ENCODE measurements at places on chromosomes 7 and 10. TPM values are rescaled to one million over a fixed set of nuclear protein-coding genes. Genes with fewer than 3 reads are reported as not detected.

LHFPL3 gene
- not detected for total RNA-seq

- no peak for DNase-seq
- peaks cover 50% of the 10 kb centered on the region for H3K4me1 ChIP-seq
- H3K27ac ChIP-seq: no peak overlapping the region
Measured at GRCh38 chr10:5805711-5806110, 7.5 kb downstream of the GDI2 start.

GRCh38 chr7:43460733-43461348 is 122.1 kb upstream of the STK17A start:
- H3K36me3 ChIP-seq: no peaks in the 10 kb centered on the region
- no peak overlapping the region for H3K27ac ChIP-seq
- H3K4me1 ChIP-seq: no peaks in the 10 kb centered on the region
- no peak for DNase-seq
- H3K4me3 ChIP-seq: no peak overlapping the region

LCOR gene
- 37.4 TPM for total RNA-seq

DNA sequence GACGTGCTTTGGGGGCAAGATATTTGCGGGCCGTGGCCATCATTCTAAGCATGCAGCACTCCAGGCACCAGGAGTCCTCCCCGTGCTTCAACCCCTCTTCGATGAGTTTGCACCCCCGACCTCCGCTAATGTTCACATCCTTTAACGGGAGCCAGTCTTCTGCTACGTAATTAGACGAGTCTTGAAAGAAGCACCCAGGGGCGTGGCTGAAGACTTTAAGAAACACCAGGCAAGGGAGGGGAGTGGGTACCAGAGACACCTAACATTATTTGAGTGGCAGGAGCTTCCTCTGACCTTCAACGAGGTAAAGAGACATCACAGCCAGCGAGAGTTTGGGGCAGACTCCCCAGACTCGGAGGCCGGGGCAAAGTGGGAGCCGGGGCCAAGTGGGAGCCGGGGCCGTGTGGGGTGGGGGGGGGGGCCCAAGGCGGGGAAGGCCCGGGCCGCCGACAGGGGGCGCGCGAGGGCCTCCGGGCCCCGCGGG is 31.1 kb upstream of the TOMM7 start:
- peak; percentile 74 for DNase-seq
- H3K4me1 ChIP-seq: peaks cover 34% of the 10 kb centered on the region
- peak overlapping the region; percentile 83 for H3K4me3 ChIP-seq
- peaks cover 17% of the 10 kb centered on the region for H3K27me3 ChIP-seq
- peaks cover 21% of the 10 kb centered on the region for H3K36me3 ChIP-seq

UTF1 gene
- not detected for total RNA-seq

DNA sequence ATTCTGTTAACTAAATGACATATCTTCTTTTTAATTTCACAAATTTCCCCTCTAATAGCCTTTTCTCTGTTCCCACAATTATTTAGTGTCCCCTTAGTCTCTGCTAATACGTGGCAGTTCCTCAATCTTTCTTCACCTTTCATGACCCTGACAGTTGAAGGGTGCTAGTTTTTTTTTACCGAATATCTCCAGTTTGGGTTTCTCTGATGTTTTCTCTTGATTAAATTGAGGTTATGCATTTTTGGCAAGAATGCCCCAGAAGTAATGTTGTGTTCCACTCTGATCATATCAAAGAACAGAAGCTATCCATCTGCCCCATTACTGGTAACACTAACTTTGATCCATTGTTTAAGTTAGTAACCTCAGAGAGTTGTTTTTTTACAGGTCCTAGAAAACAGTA is 133.6 kb upstream of the ASAH2 start:
- H3K27ac ChIP-seq: no peak overlapping the region
- no peak for DNase-seq
- no peaks in the 10 kb centered on the region for H3K27me3 ChIP-seq

GRCh38 chr7:92295391-92295790 is 49.6 kb downstream of the ANKIB1 start:
- no peak overlapping the region for H3K4me3 ChIP-seq
- no peak overlapping the region for H3K27ac ChIP-seq
- peaks cover 15% of the 10 kb centered on the region for H3K36me3 ChIP-seq
- no peak for DNase-seq

DNA sequence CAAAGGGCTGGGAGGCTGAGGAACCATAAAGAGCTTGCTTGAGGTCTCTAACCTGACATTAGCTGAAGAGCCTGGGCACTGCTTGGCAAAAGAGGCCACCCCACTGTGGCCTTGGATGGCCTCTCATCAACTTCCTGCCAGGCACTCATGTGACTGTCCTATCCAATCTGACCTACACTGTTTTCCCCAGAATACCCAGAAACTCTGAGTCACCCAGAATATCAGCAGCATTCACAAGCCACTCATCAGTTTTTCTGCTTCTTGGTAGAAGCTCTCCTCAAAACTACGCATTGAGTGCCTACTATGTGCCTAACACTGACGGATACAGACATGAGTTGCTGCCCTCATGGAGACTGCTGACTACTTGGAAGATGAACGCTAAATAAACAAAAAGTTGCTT is 4.1 kb upstream of the NT5C2 start:
- DNase-seq: peak; percentile 24
- H3K4me3 ChIP-seq: no peak overlapping the region
- H3K27ac ChIP-seq: no peak overlapping the region
- H3K36me3 ChIP-seq: peaks cover 3% of the 10 kb centered on the region
- H3K27me3 ChIP-seq: peaks cover 3% of the 10 kb centered on the region
- peaks cover 26% of the 10 kb centered on the region for H3K4me1 ChIP-seq

SEMA3E gene
- total RNA-seq: not detected

DNA sequence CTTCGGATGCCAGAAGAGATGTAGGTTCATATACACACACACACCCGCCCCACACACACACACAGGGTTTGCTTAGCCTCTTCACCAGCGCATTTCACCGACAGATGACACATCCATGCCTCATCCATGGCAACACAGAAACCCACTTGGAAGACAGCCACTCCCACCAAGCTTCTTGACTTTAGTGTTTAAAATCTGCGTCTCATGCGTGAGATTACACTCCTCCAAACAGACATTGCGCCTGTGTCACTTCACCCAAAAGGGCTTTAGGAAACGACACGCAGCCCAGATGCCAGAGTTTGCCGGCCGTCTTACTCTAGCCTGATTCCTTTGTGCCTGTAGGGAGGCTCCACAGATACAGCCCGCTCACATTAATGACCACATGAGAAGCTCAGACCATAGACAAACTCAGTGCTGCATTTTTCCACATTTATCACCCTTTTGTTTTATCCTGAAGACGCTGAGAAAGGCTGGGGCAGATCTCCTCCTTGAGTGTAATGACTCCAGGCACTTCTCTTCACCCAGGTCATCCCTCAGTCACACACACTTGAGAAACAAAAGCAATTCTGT is 73.8 kb downstream of the DIP2C start:
- H3K27ac ChIP-seq: no peak overlapping the region
- H3K36me3 ChIP-seq: no peaks in the 10 kb centered on the region
- no peak for DNase-seq
- H3K27me3 ChIP-seq: peaks cover 15% of the 10 kb centered on the region

MET gene
- total RNA-seq: not detected

DNA sequence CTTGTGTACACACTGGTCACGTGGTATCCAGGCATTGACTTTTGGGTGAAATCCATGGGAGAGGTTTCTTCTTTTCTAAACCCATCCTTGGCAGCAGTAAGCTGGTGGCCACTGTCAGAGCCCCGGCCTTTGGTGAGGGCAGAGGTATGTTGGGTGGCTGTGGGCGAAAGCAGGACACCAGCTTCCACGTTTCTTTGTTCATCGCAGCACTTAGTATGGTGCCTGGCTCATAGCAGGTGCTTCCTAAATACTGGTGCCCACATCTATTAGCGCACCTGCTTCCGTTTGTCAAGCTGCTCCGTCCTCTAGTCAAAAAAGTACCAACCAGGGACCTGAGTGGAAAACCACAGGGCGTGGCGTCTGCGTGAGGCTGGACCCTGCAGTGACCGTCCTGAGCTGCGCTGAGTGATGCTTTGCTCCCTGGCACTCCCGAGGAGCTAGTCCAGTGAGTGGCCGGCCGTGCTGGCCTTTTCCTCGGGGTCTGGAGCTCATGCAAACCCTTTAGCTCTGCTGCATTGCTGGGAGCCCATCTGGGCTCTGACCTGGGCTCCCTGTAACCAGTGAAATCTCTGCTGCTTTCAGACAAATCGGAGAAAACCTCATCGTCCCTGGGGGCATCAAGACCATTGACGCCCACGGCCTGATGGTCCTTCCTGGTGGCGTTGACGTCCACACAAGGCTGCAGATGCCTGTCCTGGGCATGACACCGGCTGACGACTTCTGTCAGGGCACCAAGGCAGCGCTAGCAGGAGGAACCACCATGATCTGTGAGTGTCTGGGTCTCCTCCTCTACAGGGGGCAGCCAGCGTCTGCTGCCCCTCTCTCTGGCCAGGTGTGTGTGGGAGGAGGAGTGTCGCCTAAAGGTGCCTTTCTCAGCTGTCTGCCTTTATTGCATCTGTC is 5.6 kb downstream of the DPYSL4 start:
- no peaks in the 10 kb centered on the region for H3K36me3 ChIP-seq
- H3K4me3 ChIP-seq: no peak overlapping the region
- H3K27ac ChIP-seq: no peak overlapping the region
- no peaks in the 10 kb centered on the region for H3K4me1 ChIP-seq
- no peak for DNase-seq

- DNase-seq: no peak
- peaks cover 24% of the 10 kb centered on the region for H3K27me3 ChIP-seq
- H3K36me3 ChIP-seq: no peaks in the 10 kb centered on the region
- no peak overlapping the region for H3K4me3 ChIP-seq
- H3K4me1 ChIP-seq: peaks cover 8% of the 10 kb centered on the region
- no peak overlapping the region for H3K27ac ChIP-seq
Measured at GRCh38 chr7:44935583-44935982, 43.2 kb downstream of the MYO1G start.

CYP26A1 gene
- not detected for total RNA-seq

HOXA7 gene
- total RNA-seq: not detected

LAMTOR4 gene
- 134 TPM for total RNA-seq

DNA sequence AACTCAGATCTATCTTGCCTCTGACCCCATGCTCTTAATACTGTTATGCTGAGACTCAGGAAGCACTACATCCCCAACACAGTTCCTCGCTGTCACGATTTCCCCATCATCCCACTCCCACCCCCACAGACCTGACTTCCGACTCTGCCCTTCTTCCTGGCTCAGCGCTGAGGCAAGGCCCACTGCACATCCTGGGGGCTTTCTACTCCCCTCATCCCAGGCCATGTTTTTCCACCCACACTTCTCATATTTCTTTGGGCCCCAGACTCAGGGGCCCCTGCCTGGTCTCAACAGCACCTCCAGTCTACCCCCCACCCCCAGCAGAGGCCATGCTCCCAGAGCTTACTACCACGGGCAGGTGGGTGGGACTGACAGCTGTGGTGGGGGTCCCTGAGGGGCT is 7.7 kb upstream of the NDST2 start:
- H3K27ac ChIP-seq: no peak overlapping the region
- no peak overlapping the region for H3K4me3 ChIP-seq
- no peaks in the 10 kb centered on the region for H3K4me1 ChIP-seq
- peaks cover 38% of the 10 kb centered on the region for H3K36me3 ChIP-seq
- H3K27me3 ChIP-seq: no peaks in the 10 kb centered on the region

DNA sequence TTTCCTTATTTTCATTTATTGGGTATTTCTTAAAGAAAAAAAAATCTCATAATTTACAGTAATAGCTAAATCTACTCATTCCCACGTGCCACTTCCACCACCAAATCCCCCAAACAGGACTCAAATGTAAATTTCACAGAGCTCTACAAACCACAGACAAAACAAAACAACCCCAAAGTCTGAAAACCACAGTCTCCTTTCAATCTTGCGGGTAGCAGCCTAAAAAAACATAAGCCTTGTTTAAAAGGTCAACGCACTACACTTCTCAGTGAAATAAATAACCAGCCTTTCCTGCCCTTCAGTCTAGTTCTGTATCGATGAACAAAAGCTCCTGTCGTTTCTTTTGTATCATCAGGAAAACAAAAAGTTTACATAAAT is 121.8 kb upstream of the AFAP1L2 start:
- peak; percentile 57 for DNase-seq
- peaks cover 10% of the 10 kb centered on the region for H3K36me3 ChIP-seq
- no peaks in the 10 kb centered on the region for H3K27me3 ChIP-seq
- H3K4me1 ChIP-seq: peaks cover 73% of the 10 kb centered on the region
- H3K27ac ChIP-seq: peak overlapping the region; percentile 94

DNA sequence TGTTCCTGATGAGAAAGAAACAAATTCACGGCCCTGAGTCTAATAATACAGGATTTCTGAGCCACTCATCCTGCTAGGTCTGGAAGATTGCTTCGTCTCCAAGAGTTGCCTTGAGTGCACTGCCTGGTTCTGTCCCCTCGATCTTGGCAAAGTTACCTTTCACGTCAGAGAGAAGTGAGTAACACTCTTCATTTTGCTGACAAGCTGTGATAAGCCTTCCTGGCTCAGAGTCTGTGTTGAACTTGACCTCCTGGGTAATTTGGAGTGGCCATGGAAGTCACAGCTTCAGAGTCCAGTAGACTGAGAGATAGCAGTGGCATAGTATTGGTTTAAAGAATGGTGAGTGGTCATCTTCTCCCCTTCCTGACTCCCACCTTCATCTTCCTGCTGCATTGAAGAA is 64.7 kb upstream of the LRGUK start:
- H3K36me3 ChIP-seq: no peaks in the 10 kb centered on the region
- no peaks in the 10 kb centered on the region for H3K4me1 ChIP-seq
- DNase-seq: no peak
- H3K27me3 ChIP-seq: no peaks in the 10 kb centered on the region

- no peak for DNase-seq
- H3K36me3 ChIP-seq: no peaks in the 10 kb centered on the region
- H3K27me3 ChIP-seq: peaks cover 1% of the 10 kb centered on the region
- H3K4me1 ChIP-seq: no peaks in the 10 kb centered on the region
- H3K4me3 ChIP-seq: no peak overlapping the region
Measured at GRCh38 chr10:13872411-13872810, 285.6 kb downstream of the PRPF18 start.

GRCh38 chr10:77855404-77856155 is 71.0 kb downstream of the DLG5 start:
- H3K27ac ChIP-seq: no peak overlapping the region
- no peaks in the 10 kb centered on the region for H3K36me3 ChIP-seq
- H3K27me3 ChIP-seq: no peaks in the 10 kb centered on the region
- DNase-seq: no peak
- no peaks in the 10 kb centered on the region for H3K4me1 ChIP-seq

DNA sequence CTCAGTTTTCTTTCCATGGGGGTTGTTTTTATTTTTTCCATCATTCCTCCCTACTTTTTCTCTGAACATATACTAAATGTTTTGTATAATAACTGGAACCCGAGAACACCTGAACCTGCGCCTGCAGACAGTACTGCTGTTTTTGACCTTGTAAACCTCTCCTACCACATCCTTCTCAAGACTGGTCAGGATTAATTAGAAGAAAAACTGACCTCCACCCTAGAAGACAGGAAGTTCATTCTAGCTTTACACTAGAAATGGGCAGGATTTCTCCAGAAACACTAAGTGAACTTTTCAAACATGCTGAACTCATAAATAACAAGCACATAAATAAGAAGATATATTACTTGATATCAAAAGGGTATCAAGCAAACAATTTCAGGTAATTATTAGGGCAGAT is 751 bp upstream of the HYCC1 start:
- H3K27me3 ChIP-seq: no peaks in the 10 kb centered on the region
- DNase-seq: no peak
- H3K27ac ChIP-seq: peak overlapping the region; percentile 95
- H3K36me3 ChIP-seq: peaks cover 22% of the 10 kb centered on the region
- H3K4me3 ChIP-seq: peak overlapping the region; percentile 96

ELMO1 gene
- total RNA-seq: 64.0 TPM

TAS2R41 gene
- not detected for total RNA-seq

Measured in activated CD8-positive, alpha-beta T cell treated with anti-CD3 and anti-CD28 coated beads, Interleukin-2, amount 10 ng/mL, durations not matched to agents 7 days and 5 days (primary cell).